ENCODE measurements at places on chromosomes 4 and X.

- no peak for DNase-seq
Measured at GRCh38 chrX:1126738-1127137, 85.7 kb downstream of the CRLF2 start.

- no peak for DNase-seq
Measured at GRCh38 chrX:136185401-136186022, 38.2 kb downstream of the FHL1 start.

DNA sequence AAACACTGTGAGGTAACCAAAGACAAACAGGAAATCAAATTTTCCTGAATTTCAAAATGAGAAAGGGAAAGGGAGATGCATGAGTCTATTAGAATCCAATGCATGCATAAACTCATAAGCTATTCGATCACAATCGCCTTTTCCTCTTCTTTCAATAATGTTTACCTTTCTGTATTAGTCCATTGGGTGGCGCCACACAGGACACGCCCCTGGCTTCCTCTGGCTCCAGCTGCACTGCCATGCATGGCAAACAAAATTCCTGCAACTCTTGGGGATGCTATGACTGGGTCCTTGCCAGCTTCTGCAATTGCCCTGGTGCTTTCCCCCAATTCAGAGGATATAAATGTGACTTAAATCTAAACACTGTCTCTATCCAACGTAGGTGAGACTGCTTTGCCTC, 424.5 kb upstream of the PCDH7 start:
- DNase-seq: no peak

DNA sequence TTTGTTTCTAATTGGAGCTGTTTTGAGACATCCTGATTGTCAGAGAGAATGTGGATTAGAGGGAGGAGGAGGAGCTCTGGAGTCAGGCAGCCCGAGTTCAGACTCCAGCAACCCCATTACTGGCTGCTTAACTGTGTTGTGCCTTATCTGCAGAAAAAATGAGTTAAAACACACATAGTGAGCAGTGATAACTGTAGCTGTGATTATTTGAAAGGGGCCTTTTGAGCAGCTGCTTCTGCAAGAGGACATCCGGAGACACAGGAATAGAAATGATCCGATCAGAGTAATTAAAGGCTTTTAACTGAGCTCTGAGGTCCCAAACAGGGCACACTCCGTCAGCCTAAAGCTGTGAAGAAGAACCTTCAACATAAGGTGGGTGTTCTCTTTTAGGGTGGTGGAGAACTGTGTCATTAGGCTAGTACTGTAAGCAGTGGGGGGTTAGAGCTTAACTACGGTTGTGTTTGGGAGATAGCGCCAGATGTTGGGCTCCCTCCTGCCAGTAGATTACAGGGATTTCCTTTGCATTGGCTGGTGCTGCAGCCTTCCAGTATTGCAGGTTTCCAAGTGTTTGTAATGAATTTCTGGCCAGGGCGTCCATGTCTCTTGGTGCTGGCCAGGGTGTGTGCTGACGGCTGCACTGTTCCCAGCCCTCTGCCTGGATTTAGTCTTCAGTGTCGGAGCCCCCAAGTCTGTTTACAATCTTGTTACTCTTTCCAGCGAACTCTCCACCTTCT, 24.3 kb downstream of the ADD1 start:
- DNase-seq: no peak

GRCh38 chr4:69039071-69039470, 57.2 kb upstream of the UGT2B7 start:
- DNase-seq: no peak

DNA sequence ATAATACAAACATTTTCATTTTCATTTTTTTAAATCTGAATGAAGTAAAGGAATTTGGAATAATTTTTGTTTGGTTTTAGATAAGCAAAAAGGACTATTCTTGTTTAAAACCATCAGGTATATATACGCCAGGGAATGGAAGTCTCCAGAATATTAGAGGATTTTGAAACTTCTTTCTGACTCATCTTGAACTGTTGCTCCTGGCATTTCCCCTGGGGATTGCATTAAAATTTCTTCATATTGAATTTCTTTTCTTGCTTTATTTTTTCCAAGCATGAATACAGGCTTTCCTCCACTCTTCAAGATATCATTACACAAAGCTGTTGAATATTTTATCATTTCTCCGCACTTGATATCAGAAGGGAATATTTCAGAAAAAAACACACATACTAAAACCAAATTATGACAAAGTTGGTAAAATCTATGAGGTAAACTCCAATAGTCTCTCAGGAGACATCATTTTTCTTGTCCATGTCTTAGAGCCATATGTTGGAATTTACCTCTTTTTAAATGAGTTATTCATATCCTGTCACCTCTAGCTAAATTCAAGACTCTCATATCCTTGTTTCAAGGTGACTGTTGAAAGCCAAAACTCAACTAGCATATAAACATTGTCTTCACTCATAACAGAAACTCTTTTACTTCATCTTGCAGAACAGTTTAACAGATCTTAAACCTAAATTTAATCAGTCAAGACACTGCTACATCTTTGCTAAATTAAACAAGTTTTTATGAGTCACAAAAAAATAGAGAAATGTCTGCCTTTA, 20.7 kb upstream of the CSN1S1 start:
- DNase-seq: no peak

- no peak for DNase-seq
Measured at GRCh38 chr4:3192827-3193226, 56.1 kb upstream of the MSANTD1 start.

GRCh38 chr4:184162596-184162995, 55.1 kb downstream of the ENPP6 start:
- no peak for DNase-seq

- no peak for DNase-seq
Measured at GRCh38 chrX:49754233-49754857, 58.6 kb upstream of the PAGE1 start.

DNA sequence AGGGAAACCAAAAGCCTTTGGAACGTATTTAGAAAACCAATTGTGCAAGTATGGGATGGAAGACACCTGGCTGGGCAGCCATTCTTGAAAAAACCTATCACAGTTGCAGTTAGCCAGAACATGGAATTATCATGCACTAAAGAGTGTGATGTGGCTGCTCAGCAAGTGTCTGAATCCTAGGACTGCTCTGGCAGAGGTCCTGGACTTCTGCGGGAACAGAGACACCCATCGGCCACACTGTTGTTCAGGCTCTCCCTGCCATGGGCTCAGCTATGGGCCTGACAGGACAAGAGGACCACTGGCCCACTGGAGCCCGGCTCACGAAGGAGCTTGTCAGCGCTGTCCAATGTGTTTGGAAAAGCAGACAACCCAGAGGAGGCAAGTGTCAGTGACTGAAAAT, 115.7 kb upstream of the GPC4 start:
- no peak for DNase-seq
